ENCODE measurements at places on chromosomes 5 and 9. TPM values are rescaled to one million over a fixed set of nuclear protein-coding genes. Genes with fewer than 3 reads are reported as not detected.

The ZDHHC12 gene
- total RNA-seq, result 64.6 TPM

The RNF183 gene
- not detected for total RNA-seq

The TRPM3 gene
- 3.4 TPM for total RNA-seq

The CCDC187 gene
- total RNA-seq, result not detected
